Cortex of kidney (tissue), 1 donor: ENCODE measurements at places on chromosomes 5 and 9.

- no peak for DNase-seq
These were observed 43.0 kb upstream of the GAS1 start for GRCh38 chr9:86990290-86990689.

- no peak for DNase-seq
These were observed 8.2 kb upstream of the ACO1 start for GRCh38 chr9:32376285-32376684.

DNA sequence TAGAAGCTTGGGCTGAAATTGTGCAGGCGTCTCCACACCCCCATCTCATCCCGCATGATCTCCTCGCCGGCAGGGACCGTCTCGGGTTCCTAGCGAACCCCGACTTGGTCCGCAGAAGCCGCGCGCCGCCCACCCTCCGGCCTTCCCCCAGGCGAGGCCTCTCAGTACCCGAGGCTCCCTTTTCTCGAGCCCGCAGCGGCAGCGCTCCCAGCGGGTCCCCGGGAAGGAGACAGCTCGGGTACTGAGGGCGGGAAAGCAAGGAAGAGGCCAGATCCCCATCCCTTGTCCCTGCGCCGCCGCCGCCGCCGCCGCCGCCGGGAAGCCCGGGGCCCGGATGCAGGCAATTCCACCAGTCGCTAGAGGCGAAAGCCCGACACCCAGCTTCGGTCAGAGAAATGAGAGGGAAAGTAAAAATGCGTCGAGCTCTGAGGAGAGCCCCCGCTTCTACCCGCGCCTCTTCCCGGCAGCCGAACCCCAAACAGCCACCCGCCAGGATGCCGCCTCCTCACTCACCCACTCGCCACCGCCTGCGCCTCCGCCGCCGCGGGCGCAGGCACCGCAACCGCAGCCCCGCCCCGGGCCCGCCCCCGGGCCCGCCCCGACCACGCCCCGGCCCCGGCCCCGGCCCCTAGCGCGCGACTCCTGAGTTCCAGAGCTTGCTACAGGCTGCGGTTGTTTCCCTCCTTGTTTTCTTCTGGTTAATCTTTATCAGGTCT lies at the start of gene C9orf72:
Gene C9orf72, minus strand, starts transcription at position 564 of the 716 bp plus-strand sequence. CDS start 6,361 bp downstream, outside the sequence.
- no peak for DNase-seq

GRCh38 chr9:135611142-135611874 lies 28.0 kb downstream of the GLT6D1 start:
- DNase-seq = no peak

- no peak for DNase-seq
These were observed 25.5 kb downstream of the ACTL7B start for GRCh38 chr9:108830272-108830671.

DNA sequence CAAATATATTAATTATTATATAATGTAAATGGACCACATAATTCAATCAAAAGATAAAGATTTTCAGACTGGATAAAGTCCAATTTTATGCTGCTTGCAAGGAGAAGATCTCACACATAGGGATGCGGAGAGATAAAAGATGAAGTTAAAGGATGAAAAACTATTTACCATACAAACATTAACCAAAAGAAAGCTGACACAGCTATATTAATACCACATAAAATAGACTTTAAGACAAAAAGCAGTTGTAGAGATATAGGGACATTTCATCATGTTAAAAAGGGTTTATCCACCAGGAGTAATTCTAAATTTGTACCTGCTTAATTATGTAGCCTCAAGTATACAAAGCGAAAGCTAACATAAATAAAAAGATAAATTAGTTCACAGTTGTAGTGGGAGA lies 15.2 kb upstream of the NSG2 start:
- no peak for DNase-seq
